Karpas-422 (cell line): ENCODE measurements at places on chromosomes 5 and 9. TPM values are rescaled to one million over a fixed set of nuclear protein-coding genes. Genes with fewer than 3 reads are reported as not detected.

DNA sequence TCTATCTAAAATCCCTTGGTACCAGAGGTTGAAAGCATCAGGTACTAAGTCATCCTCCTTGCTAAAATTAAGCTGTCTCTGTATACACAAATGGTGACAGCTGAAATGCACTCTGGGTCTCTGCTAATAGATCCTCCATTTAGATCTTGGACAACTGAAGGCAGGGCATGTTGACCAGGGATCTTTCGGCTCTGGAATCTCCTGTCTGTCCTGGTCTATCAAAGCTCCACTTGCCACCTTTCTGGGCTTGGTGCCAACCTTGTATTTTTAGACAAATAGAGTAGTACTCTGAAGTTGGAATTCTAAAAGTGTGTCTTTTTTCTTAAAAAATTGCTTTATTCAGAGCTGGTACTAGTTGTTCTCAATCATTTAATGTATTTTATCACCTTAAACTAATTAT is 135.2 kb upstream of the HMHB1 start:
- no peak for DNase-seq

DNA sequence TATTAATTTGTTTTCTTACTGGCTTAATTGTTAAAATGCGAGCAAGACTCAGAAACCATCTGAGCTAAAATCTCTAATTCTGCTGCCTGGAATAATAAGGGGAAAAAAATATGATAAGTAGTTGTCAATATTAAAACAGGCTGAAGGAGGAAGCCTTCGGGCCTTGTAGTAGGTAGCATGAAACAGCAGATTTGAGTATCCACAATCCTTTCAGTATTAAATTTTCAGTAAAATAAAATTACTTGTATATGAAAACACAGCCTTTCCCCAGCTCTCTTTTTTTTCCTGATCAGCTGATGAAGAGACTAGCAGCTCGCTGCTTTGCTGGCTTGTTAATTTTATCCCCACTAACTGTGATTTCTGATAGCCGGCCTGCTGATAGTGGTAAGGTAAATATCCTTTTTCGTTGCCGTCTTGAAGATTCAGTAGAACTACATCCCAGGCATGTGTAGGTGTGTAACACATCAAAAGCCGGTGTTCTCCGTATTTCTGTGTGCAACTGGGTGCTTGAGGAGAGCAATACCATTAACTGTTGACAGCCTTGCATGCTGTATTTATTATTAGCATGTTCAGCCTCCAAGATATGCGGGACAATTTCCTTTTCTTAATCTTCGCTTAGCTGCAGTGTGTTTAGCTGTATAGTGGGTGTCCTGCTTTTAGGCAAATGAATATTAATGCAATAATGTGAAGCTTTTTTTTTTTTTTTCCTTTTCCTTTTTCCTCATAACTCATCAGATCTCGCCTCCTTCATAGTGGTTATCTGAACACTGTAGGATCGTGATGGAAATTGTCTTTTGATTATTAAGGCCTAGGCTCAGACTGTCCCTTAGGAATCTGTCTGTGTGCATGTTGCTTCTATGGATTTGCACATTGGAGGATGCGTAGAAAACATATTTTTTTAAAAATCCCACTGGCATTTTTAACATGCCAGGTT is 144.6 kb downstream of the SMARCA2 start:
- DNase-seq: peak; percentile 71

GRCh38 chr5:157290981-157291711 is 25.2 kb downstream of the CYFIP2 start:
- no peak for DNase-seq

DNA sequence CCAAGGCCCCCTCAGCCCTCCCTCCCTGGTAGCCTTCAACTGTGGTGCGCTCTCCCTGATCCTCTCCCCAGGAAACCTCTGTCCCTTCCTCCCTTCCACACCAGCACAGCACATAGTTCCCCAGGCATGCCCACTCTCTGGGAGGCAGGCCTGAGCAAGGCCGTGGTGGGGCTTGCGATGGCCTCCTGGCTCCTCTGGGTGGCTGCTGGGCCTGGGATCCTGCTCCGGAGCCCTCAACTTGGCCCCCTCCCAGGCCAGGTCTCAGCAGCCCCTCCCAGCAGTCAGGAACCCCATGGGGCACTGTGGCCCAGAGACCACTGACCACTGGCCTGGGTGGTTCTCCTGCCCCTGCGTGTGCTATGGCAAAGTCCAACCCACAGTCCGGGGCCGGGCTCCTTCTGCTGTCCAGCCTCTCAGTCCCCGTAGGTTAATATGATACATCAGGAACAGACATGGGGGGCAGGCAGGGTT is 125.8 kb downstream of the ZNF354C start:
- DNase-seq: no peak

DNA sequence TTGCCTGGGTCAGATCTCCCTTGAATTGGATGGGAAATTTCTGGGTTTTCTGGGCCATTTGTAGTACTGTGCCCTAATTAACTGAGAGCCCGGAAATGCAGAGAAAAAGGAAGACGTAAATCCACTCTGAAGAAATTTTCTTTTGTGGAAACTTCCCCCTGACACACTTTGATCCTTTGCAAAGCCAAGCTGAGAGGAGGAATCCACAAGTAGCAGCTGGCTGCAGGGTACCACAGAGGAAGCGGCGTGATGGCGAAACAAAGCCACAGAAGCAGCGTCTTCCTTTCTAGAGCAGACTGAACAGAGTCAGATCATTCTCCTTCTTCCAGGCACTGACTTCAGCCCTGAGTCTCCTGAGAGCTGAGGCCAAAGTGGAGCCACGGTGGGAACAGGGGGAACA is 47.1 kb upstream of the ZNF354A start:
- no peak for DNase-seq

DNA sequence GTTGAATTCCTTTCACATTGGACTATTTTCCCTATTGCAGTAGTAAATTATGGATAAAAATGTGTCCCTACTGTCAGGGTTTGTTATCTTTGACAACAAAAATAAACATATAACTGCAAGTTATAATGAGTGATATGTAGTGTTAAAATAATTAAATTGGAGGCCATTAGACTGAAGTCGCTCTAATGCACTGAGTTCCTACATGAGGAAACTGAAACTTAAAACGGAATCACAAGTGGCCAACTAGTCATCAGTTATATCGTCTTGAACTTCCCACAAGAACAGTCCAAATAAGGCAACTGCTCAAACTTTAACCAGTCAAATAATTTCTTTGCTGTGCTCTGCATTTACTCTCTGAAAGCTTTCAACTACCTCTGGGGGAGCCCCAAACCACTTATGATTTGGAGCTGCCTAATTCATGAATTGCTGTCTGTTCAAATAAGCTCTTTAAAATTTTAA is 2.1 kb upstream of the IFT74 start:
- DNase-seq: peak; percentile 75

DNA sequence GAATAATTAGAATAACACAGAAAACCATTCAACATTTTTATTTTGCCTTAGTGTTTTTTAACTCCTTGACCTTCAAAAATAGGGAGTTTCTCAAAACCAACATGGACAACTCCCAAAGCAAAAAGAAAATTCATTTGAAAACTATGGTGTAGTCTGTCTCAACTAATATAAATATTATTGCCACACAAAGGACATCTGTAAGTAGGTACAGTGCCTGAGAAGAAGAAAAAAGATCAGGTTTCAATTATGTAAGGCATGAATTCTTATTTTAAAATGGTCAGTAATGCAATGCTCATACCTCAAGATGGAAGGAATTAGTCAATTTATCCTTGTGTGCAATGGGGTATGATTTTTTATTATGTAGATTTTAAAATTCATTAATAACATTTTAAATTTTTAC is 109.6 kb upstream of the CNTLN start:
- no peak for DNase-seq

- no peak for DNase-seq
Measured at GRCh38 chr9:14271093-14271673, 42.8 kb downstream of the NFIB start.

GRCh38 chr5:144273232-144274027 is 102.8 kb downstream of the KCTD16 start:
- DNase-seq: no peak

DNA sequence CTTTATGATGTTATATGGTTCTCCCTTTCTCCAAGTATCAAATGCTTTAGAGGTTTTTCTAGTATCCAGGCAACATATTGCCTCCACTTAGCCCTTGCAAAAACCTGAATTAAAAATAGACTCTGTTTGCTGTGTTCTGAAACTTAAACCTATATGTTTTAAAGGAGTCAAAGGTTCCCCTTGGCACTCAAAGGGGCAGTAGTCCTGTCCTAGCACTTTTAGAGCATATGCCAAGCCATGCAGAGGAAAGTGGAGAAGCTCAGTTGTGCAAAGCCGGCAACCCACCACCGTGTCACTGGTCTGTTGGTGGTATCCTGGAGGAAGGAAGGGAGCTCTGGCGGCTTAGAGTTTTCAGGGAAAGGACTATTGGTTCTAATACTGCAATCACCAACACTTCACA is 154.3 kb downstream of the PIP5K1B start:
- DNase-seq: no peak

GRCh38 chr5:78288246-78288645 is 6.3 kb downstream of the AP3B1 start:
- DNase-seq: no peak

DNA sequence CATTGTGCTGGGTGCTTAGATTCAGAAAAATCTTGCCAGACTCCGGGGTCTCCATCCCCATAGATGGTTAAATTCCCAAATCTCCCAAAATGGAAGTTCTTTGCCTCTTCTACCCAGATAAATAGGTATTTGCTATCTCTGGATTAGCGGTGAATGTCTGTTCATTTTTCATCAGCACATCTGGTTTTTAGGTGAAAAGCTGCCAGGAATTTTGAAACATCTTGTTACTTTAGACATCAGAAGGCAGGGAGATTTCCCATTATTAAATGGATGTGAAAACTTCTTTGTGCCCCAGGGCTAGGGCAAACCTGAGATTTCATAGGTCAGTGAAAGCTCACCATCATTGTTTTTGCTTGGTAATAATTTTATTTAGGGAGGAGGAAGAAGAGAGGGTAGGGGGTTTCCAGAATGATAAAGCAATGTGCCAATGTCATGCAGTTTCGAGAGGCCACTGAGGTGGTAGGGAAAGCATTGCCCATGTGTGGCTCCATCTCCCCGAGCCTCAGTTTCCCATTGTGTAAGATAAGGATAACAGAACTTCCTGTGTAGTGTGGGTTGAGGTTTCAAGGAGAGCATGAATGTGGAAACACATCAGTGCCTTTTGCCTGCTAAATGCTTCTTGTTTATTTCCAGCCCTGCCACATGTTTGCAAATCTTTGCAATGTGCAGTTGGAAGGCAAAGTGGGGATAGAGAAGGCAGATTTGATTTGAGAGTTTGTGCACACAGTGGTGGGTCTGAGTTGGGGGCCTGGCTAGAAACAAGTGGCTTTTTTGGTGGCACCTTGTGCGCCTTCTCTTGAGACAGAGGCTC is 147.2 kb upstream of the KLF4 start:
- DNase-seq: no peak

GRCh38 chr5:82595113-82595512 is 317.0 kb upstream of the RPS23 start:
- DNase-seq: no peak

DNA sequence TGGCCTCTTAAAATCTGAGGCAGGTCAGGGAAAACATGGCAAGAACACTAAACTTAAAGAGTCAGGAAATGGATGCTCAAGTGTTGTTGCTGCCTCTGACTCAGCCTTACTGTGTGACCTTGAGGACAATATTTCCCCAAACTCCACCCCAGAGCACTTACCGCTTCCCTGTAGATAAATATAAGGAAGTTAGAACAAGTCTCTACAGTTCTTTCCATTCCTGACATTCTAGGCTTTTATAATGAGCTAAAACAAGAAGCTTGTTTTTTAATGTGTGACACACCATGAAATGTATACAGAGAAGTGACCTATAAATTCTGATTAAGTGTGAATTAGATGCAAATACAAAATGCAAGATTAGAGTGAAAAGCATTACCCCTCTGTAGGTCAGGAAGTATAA is 129.3 kb downstream of the GRIA1 start:
- no peak for DNase-seq

DNA sequence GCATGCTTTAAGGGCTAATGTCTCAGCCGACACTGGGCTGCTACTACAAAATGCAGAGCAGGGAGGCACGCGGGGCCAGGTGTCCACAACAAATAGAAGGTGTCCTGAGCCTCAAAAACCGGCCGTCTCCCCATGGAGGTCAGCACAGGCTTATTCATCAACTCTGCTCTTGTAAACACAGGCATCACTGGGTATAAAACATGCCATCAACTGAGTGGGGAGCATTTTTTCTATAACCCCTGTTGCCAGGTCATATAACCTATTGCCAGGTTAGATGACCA is 271.6 kb downstream of the AUH start:
- no peak for DNase-seq

GRCh38 chr5:4023753-4024335 is 428.2 kb downstream of the IRX1 start:
- DNase-seq: no peak

GRCh38 chr5:165086465-165086864 is 1581.0 kb downstream of the MAT2B start:
- no peak for DNase-seq

DNA sequence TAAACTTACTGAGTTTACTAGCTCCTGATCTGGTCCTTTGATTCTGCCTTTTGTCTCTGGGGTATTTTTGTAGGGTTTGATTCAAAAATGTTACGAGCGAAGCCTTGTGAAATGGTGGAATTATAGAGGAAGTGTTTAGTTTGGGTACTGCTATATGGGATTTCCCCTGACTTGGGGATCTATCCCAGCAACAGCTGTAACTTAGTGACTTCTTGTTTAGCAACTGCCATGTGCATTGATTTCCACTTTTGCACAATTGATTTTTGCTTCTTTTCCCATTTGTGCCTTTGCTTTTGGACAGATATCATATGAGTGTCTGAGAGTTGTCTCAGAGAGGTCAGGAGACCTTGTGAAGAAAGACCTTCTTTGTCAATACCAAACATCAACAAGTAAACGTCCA is 248.5 kb upstream of the DAP start:
- DNase-seq: no peak

DNA sequence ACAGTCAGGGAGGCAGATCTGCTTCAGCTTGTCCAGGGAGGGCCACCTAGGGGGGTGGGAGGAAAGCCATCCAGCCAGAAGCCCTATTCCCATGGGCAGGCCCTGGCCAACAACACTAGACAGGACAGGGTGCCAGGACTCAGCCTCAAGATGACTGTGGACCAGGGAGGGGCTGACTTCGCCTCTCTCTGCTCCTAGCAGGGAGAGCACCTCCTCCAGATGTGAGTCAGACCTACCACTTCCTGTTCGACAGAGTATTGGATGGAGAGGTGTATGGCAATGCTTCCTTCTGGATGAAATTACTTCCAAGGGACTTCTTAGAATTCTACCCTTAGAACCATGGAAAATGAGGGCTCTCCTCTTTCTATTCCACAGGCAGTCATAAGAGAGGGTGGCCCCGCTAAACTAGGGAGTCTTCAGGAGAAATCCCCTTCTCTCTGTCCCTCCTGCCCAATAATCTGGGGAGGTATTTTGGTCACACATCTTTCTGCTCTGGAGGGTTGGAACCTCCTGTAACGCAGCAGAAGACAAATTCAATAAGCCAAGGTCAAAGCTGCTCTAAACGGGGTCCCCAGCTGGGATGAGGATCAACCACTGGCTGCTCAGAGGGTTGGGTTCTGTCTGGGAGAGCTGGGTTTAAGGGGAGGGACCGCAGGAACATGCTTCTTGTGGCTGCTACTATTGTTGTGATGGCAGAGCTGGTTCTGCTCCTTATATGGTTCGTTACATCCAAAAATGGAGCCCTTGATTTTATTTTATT is 23.2 kb upstream of the RCL1 start:
- no peak for DNase-seq

The FAT2 gene
- not detected in 2 replicates for total RNA-seq

The IGIP gene
- total RNA-seq: 2.5 and 3.9 TPM in 2 replicates

The CLIC3 gene
- not detected in 2 replicates for total RNA-seq

The TPRN gene
- 5.7 and 15.2 TPM in 2 replicates for total RNA-seq

The PSD2 gene
- not detected in 2 replicates for total RNA-seq

The MLANA gene
- not detected in 2 replicates for total RNA-seq

The CDH9 gene
- total RNA-seq: not detected in 2 replicates

The OCLN gene
- total RNA-seq: 2.8 and 3.5 TPM in 2 replicates
